Natural killer cell treated with Interleukin-12 subunit alpha and Interleukin-12 subunit beta and Interleukin-15 and Interleukin-18, amount 100 ng/mL, for 72 hours (primary cell): ENCODE measurements at places on chromosomes 1 and 21. TPM values are rescaled to one million over a fixed set of nuclear protein-coding genes. Genes with fewer than 3 reads are reported as not detected.

DNA sequence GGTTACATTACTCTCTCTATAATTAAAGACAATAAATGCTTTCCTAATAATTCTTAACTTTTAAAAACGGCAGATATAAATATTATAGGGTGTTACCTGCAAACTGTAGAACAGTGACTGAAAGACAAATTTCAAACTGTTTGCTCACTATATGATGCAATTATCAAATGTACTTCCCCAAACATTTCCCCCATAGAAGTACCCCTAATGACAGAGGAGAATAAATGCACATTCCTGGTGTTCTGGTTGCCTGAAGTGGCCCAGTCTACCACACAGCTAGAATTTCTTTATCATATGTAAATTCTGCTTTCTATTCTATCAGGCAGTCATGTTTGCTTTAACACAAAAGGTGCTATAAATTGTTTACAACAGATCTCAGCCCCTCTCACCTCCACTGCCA, 70.4 kb downstream of the VAV3 start:
- peaks cover 10% of the 10 kb centered on the region for H3K36me3 ChIP-seq
- H3K27ac ChIP-seq, result peak overlapping the region; percentile 93
- H3K4me3 ChIP-seq, result peak overlapping the region; percentile 26
- peaks cover 45% of the 10 kb centered on the region for H3K4me1 ChIP-seq
- no peak for DNase-seq

DNA sequence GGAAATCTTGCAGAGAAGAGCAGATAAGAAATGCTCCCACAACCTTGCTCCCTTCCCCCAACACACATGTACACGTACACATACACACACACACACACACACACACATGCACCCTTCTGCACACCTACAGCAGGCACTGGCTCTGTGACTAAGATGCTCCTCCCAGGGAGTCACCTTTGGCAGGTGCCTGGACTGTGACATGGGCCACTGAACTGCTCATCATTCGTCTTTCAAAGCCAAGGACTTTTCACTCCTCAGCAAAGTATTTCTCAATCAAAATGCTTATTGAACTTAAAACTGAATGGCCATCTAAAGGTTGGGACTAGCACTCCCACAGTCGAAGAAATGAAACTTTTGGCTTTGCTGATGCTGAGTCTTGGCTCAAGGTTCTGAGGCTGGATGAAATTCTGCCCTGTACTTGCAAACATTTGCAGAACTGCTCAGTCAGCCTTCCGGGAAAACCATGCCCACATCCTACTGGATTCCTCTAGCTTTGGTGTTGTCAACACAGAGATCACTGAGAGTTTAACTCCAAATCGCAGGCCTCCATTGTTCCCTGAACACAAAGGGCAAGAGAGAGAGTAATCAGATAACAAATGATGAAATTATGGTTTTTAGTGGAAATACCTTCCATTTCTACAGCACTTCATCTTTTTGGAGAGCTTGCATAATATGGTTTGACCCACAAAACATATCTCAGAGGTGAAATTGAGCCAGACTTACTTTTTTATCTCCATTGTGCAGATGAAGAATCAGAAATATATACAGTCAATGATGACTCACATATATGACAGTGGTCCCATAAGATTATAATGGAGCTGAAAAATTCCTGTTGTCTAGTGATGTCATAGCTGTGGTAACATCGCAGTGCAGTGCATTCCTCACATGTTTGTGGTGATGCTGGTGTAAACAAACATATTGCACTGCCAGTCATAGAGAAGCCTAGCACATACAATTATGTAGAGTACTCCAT, 72.4 kb upstream of the BCAR3 start:
- H3K27me3 ChIP-seq, result no peaks in the 10 kb centered on the region
- H3K4me3 ChIP-seq, result peak overlapping the region; percentile 26
- no peaks in the 10 kb centered on the region for H3K36me3 ChIP-seq
- H3K4me1 ChIP-seq, result peaks cover 78% of the 10 kb centered on the region
- no peak for DNase-seq

- no peaks in the 10 kb centered on the region for H3K36me3 ChIP-seq
- H3K4me1 ChIP-seq, result no peaks in the 10 kb centered on the region
- DNase-seq, result no peak
- H3K27me3 ChIP-seq, result no peaks in the 10 kb centered on the region
- no peak overlapping the region for H3K27ac ChIP-seq
Measured at GRCh38 chr1:27589841-27590426, 14.0 kb downstream of the AHDC1 start.

DNA sequence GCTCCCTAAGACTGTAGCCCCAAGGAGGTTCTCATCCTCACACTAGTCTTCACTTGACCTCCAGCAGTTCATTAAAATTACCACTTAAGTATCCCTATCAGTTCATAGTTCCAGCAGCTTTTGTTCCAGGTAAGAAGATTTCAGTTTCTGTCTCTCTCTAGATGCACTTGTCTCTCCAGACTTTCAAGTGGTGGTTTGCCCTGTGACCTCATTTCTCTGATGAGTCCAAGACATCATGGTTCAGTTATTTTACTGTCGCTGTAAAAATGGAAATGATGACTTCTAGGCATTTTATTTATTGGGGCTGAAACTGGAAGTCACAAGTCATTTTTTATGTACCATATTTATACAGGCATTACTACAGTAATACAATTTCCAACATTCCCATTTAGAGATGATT, 17.9 kb upstream of the RGS18 start:
- no peak overlapping the region for H3K4me3 ChIP-seq
- H3K36me3 ChIP-seq, result no peaks in the 10 kb centered on the region
- no peak overlapping the region for H3K27ac ChIP-seq
- no peak for DNase-seq

DNA sequence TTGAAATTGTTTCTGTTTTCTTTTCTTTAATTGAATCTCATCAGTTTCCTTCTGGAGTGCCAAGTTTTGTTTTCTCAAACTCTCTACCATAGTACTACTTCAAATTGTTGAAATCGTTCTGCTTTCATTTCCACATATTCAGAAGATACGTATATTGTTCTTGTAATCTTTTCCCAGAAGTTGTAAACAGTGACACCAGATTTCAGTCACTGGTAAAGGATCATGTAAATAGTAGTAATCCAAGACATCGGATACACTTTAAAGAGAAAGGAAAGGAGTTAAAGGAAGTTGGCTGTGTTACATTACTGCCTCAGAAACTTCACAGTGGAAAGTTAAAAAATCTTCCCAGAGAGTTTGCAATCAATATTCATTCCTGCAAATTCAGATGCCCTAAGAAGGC, 67.5 kb downstream of the RGL1 start:
- no peak for DNase-seq
- no peaks in the 10 kb centered on the region for H3K27me3 ChIP-seq
- H3K4me3 ChIP-seq, result no peak overlapping the region
- H3K4me1 ChIP-seq, result no peaks in the 10 kb centered on the region
- no peak overlapping the region for H3K27ac ChIP-seq
- H3K36me3 ChIP-seq, result no peaks in the 10 kb centered on the region

GRCh38 chr1:156772728-156773497, 5.6 kb downstream of the PRCC start:
- DNase-seq, result no peak
- peak overlapping the region; percentile 34 for H3K27ac ChIP-seq
- H3K36me3 ChIP-seq, result peaks cover 16% of the 10 kb centered on the region
- no peak overlapping the region for H3K4me3 ChIP-seq

DNA sequence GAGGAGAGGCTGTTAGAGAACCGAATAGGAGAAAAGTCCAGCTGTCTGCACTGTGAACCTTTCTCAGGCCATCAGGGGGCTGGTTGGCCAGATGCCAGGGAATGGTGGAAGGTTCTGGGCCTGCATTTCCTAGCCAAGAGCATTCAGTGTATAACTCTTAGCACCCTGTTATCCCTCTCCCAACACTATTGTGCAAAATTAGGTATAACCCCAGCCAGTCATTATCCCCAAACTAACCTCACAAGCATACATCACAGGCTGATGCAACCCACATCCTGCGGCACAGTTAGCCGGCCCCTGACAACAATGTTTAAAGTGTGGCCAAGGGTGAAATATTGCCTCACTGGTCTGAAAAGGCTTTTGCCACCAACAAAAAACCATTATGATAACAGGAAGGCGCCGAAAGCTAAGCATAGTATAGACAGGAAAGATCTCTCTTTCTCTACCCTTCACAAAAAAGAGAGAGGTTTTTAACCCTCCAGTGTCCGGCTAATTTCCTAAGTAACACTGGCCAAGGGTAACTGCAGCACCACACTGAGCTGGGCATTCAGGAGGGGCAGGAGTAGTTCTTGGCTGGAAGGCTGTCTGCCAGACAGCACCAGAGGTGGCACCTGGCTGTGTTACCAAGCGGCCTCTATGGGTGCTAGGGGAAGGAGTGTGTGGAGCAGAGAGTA, 77.3 kb upstream of the BCAR3 start:
- H3K4me3 ChIP-seq, result peak overlapping the region; percentile 76
- peaks cover 17% of the 10 kb centered on the region for H3K36me3 ChIP-seq
- H3K4me1 ChIP-seq, result peaks cover 75% of the 10 kb centered on the region
- peak; percentile 89 for DNase-seq
- H3K27ac ChIP-seq, result peak overlapping the region; percentile 94

DNA sequence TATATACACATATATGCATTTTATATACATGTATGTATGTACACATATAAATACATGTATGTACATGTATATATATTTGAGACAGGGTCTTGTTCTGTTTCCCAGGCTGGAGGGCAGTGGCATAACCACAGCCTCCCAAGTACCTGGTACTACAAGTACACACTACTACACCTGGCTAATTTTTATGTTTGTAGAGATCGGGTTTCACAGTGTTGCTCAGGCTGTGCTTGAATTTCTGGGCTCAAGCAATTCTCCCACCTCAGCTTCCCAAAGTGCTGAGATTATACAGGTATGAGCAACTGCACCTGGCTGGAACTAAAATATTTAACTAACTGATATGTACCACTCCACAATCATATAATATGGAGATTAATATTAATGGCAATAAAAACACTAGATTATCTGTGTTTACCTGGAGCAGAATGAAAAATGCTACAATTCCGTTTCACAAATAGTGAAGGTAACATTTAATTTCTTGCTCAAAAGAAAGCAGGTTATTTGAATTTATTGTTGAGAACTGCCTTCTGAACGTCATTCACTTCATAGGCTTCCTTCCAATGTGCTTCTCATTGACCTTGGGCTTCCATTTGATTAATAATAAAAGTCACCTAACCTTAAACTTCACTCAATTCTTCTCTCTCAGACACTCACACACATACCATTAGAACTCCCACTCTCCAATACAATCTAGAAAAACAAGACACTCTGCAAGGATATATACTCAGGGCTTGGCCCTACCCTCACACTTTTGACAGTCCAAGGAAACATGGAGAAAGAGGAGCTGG, 57.0 kb downstream of the PTGER3 start:
- H3K4me1 ChIP-seq, result peaks cover 39% of the 10 kb centered on the region
- no peaks in the 10 kb centered on the region for H3K27me3 ChIP-seq
- peak overlapping the region; percentile 80 for H3K27ac ChIP-seq
- DNase-seq, result no peak
- peak overlapping the region; percentile 3 for H3K4me3 ChIP-seq

- peak overlapping the region; percentile 55 for H3K4me3 ChIP-seq
- peaks cover 38% of the 10 kb centered on the region for H3K27me3 ChIP-seq
Measured at GRCh38 chr1:9425859-9426258, 113.4 kb upstream of the SLC25A33 start.

GRCh38 chr1:176136891-176137290, 70.2 kb downstream of the COP1 start:
- H3K36me3 ChIP-seq, result peaks cover 4% of the 10 kb centered on the region
- DNase-seq, result no peak
- peaks cover 27% of the 10 kb centered on the region for H3K4me1 ChIP-seq
- no peak overlapping the region for H3K4me3 ChIP-seq
- no peaks in the 10 kb centered on the region for H3K27me3 ChIP-seq

GRCh38 chr1:28173151-28173979, 3.1 kb downstream of the PTAFR start:
- no peak for DNase-seq
- H3K4me1 ChIP-seq, result peaks cover 58% of the 10 kb centered on the region
- H3K27ac ChIP-seq, result peak overlapping the region; percentile 86
- H3K36me3 ChIP-seq, result no peaks in the 10 kb centered on the region

DNA sequence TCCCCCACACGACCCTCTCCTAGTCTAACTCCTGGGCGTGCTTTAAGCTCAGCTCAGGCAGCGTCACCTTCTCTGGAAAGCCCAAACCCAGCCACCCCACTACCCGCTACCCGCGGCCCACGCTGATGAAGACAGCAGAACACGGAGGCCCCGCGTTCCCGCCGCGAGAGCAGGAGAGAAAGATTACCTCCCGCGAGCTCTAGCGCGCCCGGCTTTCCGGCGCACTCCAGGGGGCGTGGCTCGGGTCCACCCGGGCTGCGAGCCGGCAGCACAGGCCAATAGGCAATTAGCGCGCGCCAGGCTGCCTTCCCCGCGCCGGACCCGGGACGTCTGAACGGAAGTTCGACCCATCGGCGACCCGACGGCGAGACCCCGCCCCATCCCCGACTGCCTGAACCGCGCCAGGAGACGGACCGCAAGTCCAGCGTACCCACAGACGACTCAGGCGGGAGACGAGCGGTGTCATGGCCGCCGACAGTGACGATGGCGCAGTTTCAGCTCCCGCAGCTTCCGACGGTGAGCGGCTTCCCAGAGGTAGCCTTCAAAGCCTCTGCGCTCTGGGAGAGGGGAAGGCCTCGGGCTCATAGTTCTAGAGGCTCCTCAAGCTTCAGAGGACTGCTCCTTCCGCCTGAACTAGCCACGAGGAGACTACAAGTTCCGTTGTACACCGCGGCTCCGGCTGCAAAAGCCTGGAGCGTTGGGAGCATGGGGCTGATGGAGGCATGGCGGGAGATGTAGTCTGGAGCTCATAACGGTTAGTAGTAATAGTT, at the start of the genes MUTYH and TOE1:
Gene MUTYH (minus strand): TSS at position 652 of the 770 bp plus-strand sequence. CDS start 5,935 bp downstream, outside the sequence.
Gene TOE1 (plus strand): TSS at position 382 of the 770 bp plus-strand sequence. CDS start 83 bp downstream, at position 465.
- peak within 1 kb of the TSS; percentile 100 for H3K27ac ChIP-seq
- no peaks in the 10 kb centered on the region for H3K27me3 ChIP-seq
- peak; percentile 98 for DNase-seq

DNA sequence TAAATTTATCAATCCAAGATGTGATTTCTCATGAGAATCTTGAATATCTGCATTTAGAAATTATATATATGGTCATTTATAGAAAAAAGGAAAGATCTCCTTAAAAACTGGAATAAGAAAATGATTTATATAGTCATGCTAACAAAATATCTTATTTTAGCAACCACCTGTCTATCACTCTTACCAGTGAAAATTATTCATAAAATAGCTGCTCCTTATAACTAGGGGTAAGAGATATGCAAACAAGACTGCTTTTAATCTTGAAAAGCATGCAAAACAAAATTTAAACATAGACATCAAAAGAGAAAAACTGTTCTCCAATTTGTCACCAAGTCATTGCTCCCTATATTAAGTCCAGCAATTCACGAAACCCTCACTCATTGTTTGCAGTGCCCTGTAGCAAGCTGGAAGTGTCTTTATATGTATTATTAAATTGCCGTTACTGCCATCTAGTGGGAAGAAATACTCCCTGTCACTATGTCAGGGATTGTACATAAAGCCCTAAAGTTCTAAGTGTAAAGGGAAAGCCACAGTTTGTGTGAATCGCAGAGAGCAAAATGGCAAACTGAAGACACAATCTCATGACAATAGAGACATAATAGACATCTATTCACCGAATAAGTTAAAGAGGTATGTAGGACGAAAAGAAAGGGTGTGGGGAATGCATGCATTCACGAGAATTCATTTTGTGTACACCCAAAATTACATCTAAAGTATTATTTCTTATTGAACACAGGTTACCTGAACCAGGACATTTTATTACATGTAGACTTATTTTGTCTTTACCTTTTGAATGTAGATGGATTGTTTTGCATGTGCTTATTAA, 600.5 kb downstream of the USP25 start:
- no peaks in the 10 kb centered on the region for H3K36me3 ChIP-seq
- no peak for DNase-seq
- no peak overlapping the region for H3K27ac ChIP-seq
- H3K27me3 ChIP-seq, result no peaks in the 10 kb centered on the region

Gene CLEC20A
- total RNA-seq, result not detected

Gene TINAGL1
- not detected for total RNA-seq

Gene CD34
- not detected for total RNA-seq

Gene OR2T11
- not detected for total RNA-seq

Gene OPTC
- not detected for total RNA-seq

Gene LCA5L
- not detected for total RNA-seq
